ENCODE measurements at places on chromosomes 5 and 9.

DNA sequence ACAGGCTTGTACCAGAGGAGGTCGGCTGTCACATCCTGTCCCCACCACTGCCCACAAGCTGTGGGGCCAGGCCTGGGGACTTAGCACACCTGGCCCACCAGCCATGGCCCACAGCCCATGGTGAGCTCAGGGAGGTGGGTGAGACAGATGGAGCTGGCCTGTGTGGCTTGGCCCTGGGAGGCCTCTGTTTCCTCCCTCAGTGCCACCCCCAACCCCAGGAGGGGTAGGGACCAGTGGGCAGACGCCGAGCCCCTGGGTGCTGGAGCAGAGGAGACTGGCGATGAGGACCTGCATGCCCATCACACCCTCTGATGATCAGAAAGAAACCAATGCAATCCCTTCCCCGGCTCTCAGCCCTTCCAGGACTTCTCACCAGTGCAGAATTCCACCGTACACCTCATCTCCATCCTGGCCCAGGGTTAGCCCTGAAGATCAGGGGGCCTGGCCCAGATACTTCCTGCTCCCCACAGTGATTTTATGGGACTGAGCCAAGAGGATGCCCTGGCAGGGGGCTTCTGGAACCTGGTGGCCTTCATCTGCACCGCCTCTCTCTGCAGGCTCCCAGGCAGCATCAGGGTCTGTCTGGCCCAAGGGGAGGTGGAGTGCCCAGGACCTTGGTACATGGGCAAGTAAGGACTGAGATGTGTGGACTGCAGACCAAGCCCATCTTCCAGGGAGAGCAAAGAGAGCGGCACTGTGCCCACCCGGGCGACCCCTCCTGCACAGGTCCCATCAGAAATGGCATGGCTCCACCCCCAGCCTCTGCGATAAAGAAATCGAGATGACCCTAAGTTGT is 16.9 kb upstream of the NKD2 start:
- no peak for DNase-seq

GRCh38 chr5:94872526-94872925 is 254.1 kb downstream of the SLF1 start:
- DNase-seq = no peak

- no peak for DNase-seq
Observed at GRCh38 chr9:78605041-78606000, 308.4 kb downstream of the PSAT1 start.

- DNase-seq = no peak
Observed at GRCh38 chr9:75229605-75230332, 141.5 kb downstream of the OSTF1 start.

DNA sequence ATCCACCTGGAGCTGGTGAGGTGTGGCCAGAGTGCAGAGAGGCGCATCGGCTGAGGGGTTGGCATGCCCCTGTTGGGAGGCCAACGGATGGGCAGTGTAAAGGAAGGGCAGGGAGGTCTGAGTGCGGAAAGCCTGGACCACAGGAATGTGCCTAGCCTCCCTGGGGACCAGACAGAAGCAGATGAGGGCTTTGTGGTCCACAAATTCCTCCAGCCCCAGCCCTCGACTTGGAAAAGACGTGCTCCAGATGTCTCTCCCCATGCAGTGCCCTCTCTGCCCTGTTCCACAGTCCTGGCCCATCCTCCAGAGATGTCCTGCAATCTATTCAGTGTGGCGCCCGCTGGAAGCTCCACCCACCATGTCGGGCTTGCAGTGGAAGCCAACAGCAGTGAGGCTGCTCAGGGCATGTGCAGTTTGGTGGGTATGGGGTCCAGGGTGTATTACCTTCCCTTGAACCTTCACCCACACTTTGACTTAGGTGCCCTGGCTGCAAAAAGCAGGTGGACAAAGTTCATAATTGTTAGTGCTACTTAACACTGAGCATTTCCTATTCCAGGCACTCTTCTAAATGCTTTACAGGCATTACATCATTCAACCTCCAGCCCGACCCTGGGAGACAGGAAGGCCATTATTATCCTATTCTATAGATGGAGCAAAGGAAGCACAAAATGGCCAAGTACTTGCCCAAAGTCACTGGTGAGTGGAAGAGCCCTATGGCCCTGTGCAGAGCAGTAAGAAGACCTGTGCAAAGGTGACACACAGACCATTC is 120.2 kb upstream of the SLC25A48 start:
- no peak for DNase-seq

GRCh38 chr9:114261987-114262386 is 60.9 kb upstream of the ORM1 start:
- DNase-seq = no peak

DNA sequence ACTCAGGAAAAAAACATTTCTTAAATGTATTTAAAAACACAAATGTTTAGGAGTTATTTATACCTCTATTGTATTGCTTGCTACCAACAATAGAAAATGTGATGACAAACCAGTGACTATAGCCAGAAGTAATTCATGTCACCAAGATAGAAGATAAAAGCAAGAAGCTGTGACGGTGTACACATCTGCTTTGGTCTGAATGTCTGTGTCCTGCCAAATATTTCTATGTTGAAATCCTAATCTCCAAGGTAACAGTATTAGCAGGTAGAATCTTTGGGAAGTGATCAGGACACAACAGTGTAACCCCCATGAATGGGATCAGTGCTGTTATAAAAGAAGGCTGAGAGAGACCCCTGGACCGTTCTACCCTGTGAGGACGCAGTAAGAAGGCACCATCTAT is 74.7 kb downstream of the CEMIP2 start:
- no peak for DNase-seq

- no peak for DNase-seq
Observed at GRCh38 chr5:81359108-81359507, 34.8 kb downstream of the ACOT12 start.

- peak; percentile 69 for DNase-seq
Observed at GRCh38 chr5:157917899-157918809, 59.2 kb upstream of the CLINT1 start.

DNA sequence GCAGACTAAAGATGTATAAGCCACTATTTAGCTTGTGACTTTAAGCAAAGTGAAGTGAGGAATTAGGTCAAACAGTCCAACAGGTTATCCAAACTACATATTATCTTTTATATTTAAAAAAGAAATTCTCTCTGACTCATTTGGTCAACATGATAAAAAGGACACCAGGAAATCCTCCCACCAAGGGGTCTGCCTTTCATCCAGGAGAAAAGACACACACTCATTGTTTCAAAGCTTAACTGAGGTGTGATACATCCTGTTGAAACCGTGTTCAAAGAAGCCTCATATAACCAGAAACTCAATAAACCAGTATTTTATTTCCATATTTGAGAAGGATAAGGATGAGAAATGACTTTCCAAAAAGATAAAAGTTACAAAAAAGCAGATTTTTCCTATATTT is 417.1 kb downstream of the HCN1 start:
- no peak for DNase-seq

GRCh38 chr5:170386743-170387395 is 2.3 kb downstream of the KCNMB1 start:
- DNase-seq = no peak

- DNase-seq = no peak
Observed at GRCh38 chr9:108443741-108444140, 412.0 kb downstream of the ACTL7B start.

DNA sequence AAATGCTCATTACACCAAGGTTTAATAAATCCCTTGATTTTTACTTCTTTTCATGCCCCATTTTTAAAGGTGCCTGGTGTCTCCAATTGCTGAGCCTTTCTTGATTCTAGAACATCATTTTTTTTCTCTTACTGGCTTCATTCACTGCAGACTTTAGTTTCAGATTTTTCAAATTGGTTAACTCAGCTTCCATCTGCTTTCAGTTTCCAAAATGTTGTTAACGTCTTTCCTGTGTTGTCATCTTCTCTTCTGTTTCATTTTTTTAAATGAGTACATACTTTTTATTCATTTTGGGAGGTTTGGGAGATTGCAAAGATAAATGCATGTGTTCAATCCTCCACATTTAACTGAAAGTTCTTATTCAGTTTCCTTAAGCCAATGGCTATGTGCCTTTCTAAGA is 126.4 kb upstream of the CCNG1 start:
- DNase-seq = no peak

DNA sequence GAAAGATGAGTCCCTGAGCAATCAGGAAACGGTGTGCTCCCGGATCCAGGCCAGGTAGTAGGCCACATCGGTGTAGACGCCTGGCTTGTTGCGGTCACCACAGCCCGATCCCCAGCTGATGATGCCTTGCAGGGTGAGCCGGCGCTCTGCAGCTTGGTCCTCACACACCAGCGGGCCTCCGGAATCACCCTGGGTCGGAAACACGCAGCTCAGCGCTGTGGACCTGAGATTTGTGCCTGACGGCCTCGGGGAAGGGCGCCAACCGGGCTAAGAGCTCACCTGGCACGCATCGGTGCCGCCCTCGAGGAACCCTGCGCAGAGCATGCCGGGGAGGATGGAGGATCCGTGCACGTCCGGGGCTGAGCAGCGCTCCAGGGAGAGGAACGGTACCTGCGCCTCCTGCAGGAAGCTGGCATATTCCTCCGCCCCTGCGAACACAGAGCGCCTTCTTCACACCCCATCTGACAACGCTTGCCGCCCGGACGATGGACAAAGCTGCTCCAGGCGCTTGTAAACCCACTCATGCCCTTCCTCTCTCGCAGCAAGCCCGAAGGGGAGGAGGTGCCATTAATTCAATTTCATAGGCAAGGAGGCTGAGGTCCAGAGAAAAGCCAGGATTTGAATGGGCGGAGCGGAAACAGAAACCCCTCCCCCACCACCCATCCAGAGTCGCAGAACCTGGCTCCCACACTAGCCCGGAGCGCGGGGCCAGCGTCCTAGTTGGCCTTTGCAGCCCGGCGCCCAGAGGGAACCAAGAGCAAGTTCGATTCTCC is 2.0 kb upstream of the PFN3 start:
- DNase-seq = peak; percentile 85

DNA sequence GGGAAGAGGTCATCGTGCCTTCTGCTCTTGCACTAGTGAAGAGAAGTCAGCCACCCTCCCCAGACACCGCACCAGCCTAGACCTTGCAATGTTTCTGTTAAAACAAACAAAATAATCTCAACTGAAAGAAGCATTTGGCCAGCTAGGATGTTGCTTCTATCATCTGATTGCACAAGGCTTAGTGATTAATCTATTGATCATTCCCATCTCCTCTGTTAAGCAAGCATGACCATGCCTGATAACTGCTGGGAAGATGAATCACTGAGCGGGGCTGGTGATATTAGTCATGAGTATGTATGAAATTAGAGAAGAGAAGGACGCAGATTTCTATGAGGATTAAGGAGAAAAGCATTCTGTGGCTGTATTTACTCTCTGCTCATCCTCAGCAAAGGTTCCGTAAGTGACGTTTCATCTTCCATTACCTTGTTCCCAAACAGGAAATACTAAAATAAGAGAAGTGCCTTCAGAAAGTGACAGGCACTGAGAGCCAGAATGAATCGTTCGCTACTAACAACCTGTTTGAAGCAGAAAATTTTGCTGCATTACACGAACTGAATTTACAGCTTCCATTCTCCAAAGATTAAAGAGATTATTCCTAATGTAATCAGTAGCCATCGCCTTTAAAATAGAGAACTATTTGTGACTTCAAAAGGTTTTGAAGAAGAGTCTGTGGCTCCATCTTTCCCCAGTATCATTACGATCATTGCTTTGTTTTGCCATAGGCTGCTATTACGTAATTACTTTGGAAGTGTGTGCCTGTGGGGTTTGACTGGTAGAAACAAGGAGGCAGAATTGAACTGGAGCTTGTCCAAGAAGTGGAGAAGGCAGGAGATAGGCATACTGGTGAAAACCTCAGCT is 219.1 kb downstream of the MED10 start:
- DNase-seq = no peak

DNA sequence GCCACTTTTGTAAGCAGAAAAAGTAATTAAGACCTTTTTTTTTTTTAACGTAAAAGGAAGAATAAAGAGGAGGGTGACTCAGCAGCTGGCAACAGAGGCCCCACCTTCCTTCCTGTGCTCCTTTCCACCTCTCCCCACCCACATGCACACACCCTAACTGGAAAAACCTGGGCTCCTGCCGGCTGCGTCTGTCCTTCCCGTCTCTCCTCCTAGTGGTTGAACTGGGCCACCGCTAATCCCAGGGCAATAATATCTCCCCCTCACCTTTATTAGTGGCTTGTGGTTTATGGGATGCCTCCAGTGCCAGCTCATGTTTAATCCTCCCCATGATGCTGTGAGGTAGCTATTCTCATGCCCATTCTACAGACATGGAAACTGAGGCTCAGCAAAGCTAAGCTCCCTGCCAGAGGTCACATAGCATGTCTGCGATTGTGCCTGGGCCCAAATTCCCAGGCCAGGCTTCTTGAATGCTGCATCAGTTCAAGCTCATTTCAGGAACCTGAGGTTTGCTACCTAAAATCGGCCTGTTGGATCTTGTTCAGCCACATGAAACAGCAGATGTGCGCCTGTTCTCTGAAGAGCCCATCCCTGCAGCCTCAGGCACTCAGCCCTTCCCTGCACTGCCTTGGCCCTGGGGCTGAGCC is 60.9 kb upstream of the IL17B start:
- DNase-seq = peak; percentile 15

DNA sequence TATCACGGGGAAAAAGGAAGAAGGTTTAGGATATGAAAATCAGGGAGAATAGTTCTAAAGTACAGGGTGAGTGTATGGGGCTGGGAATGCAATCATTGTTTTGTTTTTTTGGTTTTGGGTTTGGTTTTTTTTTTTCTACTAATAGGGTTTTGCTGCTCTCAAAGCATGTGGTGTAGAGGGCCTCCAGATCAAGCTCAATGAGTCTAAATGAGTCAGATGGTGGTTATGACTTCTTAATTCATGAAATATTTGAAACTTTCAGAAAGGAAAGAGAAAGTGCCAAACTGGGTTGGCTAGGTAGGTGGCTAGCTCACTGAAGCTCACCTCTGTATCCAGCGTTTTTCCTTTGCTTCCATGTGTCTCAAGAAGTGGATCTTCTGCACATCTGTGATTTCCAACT is 10.7 kb downstream of the OR1L8 start:
- DNase-seq = no peak

- DNase-seq = no peak
Observed at GRCh38 chr5:102867992-102868662, 113.0 kb downstream of the PAM start.

- peak; percentile 74 for DNase-seq
Observed at GRCh38 chr5:34898258-34898895, 16.9 kb downstream of the RAD1 start.

- DNase-seq = no peak
Observed at GRCh38 chr5:136004436-136004835, 24.4 kb upstream of the TGFBI start.

- DNase-seq = no peak
Observed at GRCh38 chr9:133921866-133922265, 70.3 kb downstream of the VAV2 start.

GRCh38 chr5:145978171-145978570 is 41.8 kb downstream of the SH3RF2 start:
- no peak for DNase-seq

DNA sequence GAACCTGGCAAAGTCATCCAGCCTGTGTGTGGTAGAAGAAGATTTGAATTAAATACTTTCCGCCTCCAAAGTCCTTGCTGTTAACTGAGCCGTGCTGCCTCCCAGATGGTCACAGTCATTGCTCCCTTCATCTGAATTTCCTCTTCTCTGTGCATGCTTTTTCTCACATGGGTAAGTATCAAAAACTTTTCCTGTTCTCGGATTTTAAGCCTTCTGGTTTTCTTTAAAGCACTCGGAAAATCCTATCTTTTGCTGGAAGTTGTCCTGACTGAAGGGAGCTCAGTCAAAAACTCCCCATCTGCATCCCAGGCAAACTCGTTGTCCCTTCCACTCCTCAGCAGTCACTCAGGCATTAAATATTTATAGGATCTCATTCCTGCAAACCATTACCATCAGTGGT is 290.0 kb upstream of the PIK3R1 start:
- DNase-seq = no peak
